Calu3 (cell line): ENCODE measurements at places on chromosomes 13 and 19.
A peak's percentile ranks its signal among the peaks of the same experiment; 100 is the strongest.

GRCh38 chr13:112341446-112341845 lies 34.7 kb upstream of the SPACA7 start:
- no peak for DNase-seq

DNA sequence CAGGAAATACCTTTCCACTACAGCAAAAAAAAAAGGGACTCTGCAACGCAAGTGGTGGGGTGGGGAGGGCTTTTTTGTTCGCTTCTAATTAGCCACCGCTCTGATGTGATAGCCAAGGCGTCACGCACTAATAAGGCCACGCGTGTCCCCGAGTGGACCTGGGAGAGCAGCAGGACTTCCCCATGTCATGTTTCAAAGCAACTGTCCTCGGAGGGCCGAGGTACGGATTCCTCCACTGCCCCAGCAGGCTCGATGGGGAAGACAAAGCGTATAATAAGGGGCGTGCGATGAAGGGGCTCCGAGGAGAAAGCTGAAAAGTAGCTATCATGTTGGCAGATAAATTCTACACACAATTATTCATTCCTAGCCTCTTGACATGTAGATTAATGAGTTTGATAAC lies 179.7 kb upstream of the ZNF507 start:
- no peak for DNase-seq

GRCh38 chr13:60155978-60156377 lies 7.8 kb downstream of the DIAPH3 start:
- no peak for DNase-seq

GRCh38 chr19:37963190-37963936 lies 56.4 kb downstream of the SIPA1L3 start:
- DNase-seq = no peak

GRCh38 chr19:33860312-33861090 lies 63.8 kb downstream of the KCTD15 start:
- no peak for DNase-seq

GRCh38 chr13:42001580-42001979 lies 40.7 kb upstream of the VWA8 start:
- peak; percentile 7 for DNase-seq

DNA sequence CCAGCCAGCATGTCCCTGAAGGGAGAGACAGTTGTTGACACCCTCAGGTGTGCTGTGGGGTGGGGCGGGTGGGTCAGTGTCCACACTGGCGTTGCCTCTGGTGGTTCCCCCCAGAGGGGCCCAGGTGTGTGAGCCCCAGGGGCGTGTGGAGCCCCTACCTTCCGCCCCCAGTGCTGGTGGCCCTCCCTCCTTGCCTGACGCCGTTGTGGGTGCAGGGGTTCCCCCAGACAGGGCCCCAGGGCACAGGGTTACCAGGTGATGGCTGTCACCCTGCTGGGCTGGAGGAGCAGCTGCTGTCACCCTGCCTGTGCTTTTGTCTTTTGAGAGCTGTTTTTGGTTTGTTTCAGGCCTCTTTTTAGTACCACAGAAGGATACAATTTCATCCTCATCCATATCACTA lies 27.2 kb downstream of the ATP4B start:
- no peak for DNase-seq

- no peak for DNase-seq
Measured at GRCh38 chr19:491146-491741, 5.0 kb upstream of the MADCAM1 start.

GRCh38 chr13:53041968-53042516 lies 13.4 kb downstream of the OLFM4 start:
- no peak for DNase-seq

- no peak for DNase-seq
Measured at GRCh38 chr13:95636853-95637252, 7.7 kb downstream of the DZIP1 start.

DNA sequence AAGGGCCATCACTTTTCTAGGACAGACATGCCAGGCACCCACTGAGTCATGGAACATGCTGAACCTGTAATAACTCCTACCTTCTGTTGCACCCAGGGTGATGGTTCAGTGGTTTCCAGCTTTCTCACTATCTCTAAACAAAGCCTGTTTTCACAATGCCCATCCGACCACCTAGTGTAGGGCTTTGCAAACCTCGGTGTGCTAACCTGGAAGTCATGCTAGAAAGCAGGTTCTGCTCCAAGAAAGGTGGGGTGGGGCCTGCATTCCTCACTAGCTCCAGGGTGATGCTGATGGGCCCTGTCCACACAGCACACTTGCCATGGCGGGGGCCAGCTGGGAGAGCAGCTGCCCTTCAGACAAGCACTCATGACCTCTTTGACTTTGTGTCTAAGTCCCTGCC lies 43.4 kb downstream of the COL4A2 start:
- no peak for DNase-seq

DNA sequence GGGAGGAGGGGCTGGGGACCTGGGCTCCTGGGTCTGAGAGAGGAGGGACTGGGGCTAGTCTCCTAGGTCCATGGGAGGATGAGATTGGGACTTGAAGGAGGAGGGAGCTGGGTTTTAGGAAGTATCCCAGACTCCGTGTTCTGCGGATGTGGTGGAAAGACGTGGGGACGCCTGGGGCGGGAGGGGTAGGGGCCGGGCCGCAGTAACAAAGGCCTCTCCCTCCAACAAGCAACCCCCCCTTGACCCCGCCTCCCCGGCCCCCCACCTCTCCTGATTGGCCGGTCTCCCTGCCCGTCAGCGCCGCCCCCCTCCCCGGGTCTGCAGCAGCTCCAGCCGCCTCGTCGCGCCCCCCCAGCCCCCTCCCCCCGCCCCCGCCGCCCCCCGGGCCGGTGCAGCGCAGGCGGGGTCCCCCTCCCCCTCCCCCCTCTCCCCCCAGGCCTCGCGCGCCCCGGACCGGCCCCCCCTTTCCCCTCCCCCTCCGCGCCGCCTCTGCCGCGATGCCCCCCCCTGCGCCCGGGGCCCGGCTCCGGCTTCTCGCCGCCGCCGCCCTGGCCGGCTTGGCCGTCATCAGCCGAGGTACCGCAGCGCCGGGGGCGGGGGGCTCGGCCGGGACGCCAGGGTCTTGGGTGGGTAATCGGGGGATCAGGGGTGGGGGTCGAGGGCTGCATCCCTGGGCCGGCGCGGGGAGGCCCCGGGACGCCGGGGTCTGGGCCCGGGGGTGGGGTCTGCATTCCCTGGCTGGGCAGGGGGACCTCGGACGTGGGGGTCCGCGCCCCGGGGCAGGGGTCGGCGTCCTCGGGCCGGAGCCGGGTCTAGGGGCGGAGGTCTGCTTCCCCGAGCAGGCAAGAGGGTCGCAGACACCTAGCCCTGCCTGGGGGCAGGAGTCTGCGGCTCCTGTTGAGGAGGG lies at the start of gene IGLON5:
Gene IGLON5, plus strand, starts transcription at position 294 of the 907 bp plus-strand sequence. Its CDS starts 204 bp downstream, at position 498.
- no peak for DNase-seq

- DNase-seq = peak; percentile 67
Measured at GRCh38 chr19:49502866-49503581, 6.8 kb downstream of the RPS11 start.

- DNase-seq = no peak
Measured at GRCh38 chr13:41220401-41220800, 26.0 kb upstream of the KBTBD7 start.

- DNase-seq = no peak
Measured at GRCh38 chr19:435056-435706, 25.7 kb downstream of the SHC2 start.

DNA sequence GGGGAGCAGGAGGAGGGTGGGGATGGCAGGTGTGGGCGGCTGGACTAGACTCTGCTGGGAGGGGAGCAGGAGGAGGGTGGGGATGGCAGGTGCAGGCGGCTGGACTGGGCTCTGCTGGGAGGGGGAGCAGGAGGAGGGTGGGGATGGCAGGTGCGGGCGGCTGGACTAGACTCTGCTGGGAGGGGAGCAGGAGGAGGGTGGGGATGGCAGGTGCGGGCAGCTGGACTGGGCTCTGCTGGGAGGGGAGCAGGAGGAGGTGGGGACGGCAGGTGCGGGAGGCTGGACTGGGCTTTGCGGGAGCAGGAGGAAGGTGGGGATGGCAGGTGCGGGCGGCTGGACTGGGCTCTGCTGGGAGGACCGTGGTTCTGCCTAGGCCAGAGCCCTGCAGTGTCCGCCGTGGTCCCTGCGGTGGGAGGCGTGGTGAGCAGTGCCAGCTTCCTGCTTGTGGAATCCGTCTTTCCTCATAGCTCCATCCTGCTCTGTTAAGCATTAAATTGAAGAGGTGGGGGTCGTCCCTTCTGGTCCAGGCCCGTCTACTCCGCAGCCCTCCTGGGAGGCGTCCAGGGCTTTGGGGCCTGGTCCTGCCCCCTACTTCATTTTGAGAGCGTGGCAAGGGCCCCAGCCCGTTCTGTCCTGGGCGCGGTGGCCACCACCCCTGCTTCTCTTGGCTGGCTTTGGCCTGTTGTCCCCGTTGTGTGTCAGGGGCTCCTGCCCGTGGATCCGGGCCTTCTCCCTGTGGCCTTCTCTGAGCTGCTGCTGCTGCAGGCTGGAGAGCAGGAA lies 4.7 kb downstream of the SPPL2B start:
- DNase-seq = no peak
